ENCODE measurements at places on chromosomes 2 and 18. TPM values are rescaled to one million over a fixed set of nuclear protein-coding genes. Genes with fewer than 3 reads are reported as not detected.

The ANKRD62 gene
- total RNA-seq, result not detected

The IL36B gene
- 1.5 TPM for total RNA-seq

- DNase-seq, result no peak
These were observed 111.7 kb downstream of the GALR1 start for GRCh38 chr18:77361382-77361781.

DNA sequence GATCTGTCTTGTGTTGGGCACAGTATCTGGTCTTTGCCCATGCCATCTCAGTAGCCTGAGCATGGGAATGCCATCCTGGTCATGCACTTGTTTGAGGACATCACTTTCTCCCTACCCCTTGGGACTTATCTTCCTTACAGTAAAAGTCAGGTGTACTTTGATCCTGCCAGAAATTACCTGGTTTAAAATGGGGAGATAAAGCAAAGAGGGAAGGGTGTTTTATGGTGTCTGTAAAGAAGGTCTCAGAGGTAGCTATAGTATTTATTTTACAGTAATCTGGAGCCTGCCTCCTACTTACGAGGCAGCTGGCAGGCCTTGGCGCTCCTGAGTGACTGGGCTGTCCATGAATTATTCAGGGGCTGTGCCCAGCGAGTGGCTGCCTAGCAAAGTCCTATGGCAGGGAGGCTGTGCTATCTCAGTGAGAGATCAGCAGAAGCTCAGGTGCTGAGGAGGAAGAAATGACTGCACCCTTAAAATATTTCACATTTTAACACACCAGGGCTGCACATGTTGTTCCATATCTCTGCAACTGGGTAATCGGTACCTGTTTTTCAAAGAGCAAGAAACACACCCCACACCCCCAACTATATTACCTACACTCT lies 93.9 kb downstream of the SPTBN1 start:
- no peak for DNase-seq

DNA sequence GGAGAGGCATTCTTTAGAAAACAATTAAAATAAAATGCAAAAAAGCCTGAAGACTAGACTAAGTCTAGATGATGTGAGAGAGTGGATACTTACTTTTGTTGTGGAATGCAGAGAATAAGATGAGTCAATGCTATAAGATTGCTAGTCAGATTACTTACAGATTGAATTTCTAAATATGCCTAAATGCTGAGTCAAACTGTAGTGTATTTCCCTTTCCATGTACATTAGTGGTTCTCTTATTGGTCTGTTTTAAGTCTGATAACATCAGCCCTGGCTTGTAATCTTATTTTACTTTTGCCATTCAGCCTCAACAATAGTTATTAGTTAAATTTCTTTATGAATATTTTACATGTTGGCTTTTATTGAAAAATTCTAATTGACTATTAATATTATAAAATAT lies 702.7 kb downstream of the SOCS6 start:
- DNase-seq, result no peak

DNA sequence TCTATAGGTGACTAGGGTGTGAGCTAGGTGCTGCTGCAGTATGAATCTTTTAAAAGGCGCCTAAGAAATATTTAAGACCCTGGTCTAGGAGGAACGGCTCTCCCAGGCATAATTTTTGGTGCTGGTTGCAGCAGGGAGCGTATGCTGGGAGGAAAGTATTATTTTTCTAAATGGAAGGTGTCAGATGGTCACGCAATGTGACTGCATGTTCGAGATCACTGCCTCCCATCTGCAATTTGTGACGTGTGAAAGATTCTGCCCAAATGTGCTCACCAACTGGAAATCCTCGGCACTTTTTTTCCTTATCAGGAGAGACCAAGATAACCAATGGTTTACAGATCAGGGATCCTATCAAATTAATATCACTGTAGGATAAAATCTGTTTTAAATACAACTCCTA lies 95.6 kb upstream of the KLHL14 start:
- no peak for DNase-seq

DNA sequence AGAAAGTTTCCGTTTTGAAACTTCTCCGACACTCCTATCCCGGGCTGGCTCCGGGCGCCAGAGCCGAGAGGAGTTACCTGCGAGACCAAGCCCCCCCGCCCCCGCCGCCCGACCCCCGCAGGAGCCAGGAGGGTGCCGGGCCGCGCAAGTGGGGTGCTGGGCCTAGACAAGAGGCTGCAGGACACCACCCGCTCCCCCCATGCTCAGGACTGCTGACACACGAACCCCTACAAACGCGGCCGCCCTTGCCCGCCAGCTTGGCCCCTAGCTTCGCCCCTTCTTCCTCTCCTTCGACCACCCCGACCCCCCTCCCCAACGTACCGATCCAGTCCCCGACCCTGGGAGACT lies 497 bp downstream of the PLA2R1 start:
- no peak for DNase-seq

GRCh38 chr18:59385191-59385590 lies 26.1 kb upstream of the LMAN1 start:
- DNase-seq, result no peak

DNA sequence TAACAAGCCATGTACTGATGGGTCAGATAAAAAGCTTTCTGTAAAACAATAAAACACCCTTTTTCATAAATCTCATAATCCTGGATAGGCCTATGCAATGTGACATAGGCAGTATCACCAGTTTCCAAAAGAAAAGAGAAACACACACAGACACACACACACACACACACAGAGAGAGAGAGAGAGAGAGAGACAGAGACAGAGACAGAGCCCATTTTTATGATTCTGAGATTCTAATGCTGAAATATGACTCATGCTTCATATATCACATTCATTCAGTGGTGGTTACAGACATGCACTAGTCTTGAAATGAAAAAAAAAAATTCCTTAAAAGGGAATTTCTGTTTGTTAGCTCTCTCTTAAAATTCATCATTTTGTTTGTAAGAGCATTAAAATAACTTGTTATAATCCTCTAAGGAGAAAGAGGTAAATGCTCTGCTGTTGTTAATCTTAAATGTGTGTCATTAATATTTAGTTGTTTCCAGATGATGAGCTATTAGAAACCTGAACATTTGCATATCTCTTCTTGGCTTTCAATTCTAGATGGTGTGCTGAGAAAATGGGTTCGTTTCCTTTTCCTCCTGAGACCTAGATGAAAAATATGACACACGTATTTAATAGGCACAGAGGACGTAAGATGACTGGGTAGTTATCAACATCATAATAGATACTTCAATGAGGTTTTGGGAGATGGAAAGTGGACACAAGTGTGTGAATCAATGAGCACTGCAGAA lies 1598.7 kb upstream of the ACVR2A start:
- no peak for DNase-seq

GRCh38 chr18:43141208-43141607 lies 25.7 kb upstream of the RIT2 start:
- DNase-seq, result no peak

DNA sequence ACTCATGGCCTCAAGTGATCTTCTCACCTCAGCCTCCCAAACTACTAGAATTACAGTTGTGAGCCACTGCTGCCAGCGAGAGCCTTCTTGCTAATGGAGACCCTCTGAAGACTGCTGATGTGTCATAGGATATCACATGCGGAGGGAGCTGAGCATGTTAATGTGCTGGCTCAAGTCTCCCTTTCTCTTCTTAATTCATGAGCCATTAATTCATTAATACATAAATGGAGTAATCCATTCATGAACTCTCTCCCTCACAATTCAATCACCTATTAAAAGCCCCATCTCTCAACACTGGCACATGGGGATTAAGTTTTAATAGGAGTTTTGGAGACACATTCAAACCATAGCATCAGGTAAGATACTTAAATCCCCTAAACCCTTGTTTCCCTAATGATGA lies 54.8 kb downstream of the SYT4 start:
- DNase-seq, result no peak

DNA sequence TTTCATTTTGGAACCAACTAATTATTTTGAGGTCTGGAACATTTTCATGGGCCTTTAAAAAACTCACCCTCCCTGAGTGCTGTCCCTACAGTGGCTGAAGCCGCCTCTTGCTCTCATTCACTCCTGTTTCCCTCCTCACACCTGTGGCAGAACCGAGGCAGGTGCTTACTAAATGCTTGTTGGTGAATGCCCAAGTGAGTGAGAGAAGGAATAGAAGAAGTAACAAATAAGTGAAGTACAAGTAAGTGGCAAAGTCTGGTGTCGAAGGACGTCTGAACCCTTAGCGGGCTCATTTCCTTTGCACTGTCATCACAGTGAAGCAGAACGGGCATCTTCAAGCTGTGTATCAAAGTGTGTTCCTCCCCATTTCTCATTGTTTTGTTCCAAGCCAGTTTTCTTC lies 135.2 kb downstream of the RHBDD1 start:
- DNase-seq, result no peak

DNA sequence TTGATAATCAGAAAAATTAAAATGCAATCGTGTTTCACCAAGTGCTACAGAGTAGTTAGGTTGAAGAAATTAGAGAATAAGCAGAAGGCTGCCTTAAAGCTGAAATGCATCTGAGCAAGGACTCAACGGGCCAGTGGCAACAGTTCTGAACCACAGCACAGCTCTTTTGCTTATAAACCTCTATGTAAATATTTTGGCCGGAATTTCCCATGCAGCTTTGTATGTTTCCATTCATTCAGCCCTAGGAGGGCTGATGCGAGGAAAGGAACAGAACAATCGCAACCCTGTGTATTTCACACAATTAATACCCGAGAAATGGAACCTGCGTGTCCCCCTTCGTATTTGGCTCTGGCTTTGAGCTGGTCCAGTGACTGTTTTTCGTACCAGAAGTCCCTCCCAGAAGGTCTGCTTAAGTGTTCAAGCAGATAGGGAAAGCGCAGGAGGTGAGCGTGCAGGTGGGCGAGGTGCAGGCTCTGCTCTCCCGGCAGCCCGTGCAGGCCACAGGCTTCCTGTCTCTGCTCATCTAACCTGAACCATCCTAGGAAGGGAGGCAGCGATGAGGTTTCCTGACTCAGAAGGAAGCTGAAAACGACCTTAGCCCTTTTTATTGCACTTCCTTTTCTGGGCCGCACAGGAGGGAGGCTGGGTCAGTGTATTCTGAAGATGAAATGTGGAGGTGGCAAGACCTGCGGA lies 67.3 kb downstream of the ASB1 start:
- DNase-seq, result no peak

DNA sequence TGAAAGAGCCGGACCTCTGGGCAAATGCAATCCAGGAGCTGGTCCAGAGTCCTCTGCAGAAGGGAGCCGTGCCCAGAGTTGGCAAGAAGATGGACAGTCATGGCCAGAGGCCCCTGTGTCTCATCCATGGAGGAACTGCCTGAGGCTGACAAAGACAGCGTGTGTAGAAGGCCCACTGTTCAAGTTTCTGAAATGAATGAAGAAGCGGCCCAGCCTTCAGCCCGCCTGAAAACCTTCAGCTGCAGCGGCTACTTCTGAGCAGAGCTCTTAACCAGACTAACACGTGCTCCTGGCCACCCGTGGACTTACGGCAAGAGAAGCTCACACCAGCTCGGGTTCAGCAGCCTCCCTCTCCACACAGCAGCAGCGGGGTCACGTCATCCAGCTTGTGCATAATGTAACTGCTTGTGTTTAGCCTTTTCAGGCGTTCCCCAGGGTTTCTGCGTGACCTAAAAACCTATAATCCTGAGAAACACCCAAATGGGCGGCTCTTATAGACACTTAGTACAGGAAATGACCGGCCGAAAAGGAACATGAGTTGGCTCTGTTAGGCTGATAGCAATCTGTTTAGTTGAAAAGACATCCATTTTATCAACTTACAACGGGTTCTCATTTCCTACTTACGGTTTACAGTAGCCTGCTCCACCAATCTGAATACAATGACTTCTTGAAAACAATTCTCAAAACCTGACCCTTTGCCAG lies at the start of gene FAM124B:
TSS of gene FAM124B (minus strand) at position 467 of the 702 bp plus-strand sequence. CDS start at position 128, 339 bp downstream.
- DNase-seq, result no peak

All from esophagus squamous epithelium (tissue), 5 donors.